ENCODE measurements at places on chromosomes 1 and 21.
A peak's percentile ranks its signal among the peaks of the same experiment; 100 is the strongest.

GRCh38 chr1:50920409-50920808 is 39.7 kb downstream of the FAF1 start:
- DNase-seq = no peak

DNA sequence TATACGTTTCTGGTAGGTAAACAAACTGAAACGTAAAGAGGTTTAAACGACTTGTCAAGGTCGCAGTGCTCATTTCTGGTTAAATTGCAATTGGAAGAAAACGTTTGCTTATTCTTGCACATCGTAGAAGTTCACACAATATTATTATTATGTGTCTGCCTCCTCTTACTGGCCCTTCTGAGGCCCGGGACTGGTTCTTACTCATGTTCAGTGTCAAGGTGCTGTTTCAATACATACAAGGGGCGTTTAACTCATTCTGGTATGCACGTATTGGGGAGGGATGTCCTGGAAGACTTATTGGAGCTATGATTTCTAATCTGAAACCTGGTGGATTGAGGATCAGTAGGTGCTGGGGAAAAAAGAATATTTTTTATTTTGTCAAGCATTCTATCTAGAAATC is 932 bp downstream of the RPF1 start:
- no peak for DNase-seq

GRCh38 chr1:174068000-174068399 is 45.8 kb upstream of the RC3H1 start:
- DNase-seq = peak; percentile 41

GRCh38 chr1:172376431-172376830 is 44.1 kb upstream of the C1orf105 start:
- no peak for DNase-seq

- DNase-seq = peak; percentile 67
Observed at GRCh38 chr1:245322673-245323072, 167.9 kb downstream of the KIF26B start.

DNA sequence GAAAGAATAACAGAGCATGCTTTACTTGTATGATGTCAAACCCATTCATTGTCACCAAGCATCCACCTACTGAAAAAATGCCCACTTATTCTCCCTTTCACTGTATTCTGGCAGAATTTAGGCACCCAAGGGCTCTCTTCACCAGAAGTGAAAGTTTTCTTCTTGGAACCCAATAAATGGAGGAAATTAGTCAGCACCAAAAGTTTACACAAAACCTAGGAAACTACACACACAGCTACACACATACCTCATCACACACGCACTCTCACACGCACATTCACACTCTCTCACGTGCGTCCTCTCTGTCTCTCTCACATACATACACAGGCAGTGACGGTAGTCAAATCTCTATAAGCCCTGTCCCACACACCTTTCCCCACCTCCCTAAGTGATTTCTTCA is 37.6 kb downstream of the MCOLN2 start:
- no peak for DNase-seq

DNA sequence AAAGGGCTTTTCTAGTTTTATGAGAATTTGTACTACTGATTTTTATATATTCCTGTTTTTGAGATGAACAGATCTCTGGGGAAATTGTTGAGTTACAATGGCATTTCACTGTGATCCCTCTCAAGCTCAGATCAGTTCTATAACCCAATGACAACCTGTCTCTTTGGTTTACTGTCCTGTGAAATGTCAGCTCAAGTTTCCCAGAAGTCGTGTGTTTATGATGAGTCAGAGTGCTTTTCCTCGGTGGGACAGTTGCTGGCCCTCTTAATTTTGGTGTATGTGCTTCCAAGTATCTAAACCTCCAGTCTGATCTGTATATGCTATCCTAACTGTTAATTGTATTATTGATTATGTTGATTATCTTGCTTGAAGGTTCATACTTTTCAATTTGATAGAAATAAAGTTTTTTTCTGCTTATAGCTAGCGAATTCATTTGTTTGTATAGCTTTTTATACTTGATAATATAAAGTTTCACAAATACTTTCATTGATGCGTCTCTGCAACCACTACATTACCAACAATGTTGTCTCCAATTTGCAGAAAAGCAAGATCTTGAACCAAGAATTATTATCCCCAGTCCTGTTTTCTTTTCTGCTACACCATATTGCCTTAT is 77.5 kb upstream of the DNAJC6 start:
- DNase-seq = no peak

DNA sequence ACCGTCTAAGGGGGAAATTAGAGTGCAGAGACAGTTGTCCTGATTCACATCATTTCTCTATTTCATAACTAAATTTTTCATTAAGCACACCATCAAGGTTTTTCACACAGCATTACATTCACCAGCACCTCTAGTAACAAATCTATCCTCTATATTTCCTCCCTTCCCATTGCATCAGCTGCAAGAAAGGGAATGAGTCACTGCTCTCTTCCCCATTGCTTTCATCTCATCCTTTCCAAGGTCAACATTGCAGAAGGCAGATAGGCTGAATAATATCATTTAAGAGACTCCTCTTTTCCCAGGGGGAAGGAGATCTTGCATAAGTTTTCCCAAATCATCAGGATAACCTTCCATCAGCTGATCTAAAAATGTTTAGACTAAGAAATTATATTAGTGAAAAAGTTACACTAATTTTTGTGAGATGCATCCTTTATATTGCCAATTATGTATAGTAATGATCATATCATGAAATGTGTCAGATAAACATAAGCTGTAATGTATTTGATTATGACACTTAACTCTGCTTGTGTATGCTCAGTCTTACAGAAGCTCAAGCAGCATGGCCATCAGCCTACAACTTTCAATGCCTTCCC is 4.3 kb downstream of the INTS7 start:
- peak; percentile 87 for DNase-seq

GRCh38 chr1:1307261-1307922 is 338 bp downstream of the ACAP3 start:
- DNase-seq = no peak

Measured in fibroblast of lung (primary cell).